ENCODE measurements at places on chromosomes 4 and X.

GRCh38 chrX:152861116-152861515 lies 30.3 kb downstream of the NSDHL start:
- no peak for DNase-seq

- no peak for DNase-seq
Measured at GRCh38 chr4:184574861-184575260, 74.4 kb downstream of the CASP3 start.

GRCh38 chrX:150767045-150767395 lies 73.8 kb downstream of the MTMR1 start:
- no peak for DNase-seq

- no peak for DNase-seq
Measured at GRCh38 chr4:155419266-155419665, 42.5 kb upstream of the MAP9 start.

GRCh38 chrX:72366178-72366577 lies 60.5 kb upstream of the CITED1 start:
- no peak for DNase-seq

DNA sequence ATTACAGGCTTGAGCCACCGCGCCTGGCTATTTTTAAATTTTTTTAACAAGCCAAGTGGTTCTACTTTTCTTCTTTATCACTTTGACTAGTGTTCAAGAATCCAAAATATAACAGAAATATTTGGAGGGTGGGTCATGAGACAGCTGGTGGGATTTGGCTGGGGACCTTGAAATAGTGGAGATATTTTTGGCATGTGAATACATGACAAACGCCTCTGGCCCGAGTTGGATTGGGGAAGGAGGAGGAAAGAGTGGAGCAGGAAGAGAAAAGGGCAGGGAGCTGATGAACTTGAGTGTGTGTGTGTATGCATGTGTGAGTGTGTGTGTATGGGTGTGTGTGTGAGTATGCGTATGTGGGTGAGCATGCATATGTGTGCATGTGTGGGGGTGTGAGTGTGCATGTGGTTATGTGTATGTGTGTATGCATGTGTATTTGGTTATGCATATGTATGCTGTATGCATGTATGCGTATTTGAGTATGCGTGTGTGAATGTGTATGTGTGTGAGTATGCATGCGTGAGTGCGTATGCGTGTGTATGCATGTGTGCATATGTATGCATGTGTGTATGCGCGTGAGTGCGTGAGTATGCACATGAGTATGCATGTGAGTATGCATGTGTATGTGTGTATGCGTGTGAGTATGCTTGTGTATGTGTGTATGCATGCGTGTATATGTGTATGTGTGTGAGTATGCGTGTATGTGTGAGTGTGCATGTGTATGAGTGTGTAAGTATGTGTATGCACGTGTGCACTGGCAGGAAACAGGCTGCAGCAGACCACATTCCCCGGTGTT lies 49.6 kb downstream of the JADE1 start:
- no peak for DNase-seq

GRCh38 chrX:106401965-106402559 lies 209.7 kb upstream of the RADX start:
- no peak for DNase-seq

GRCh38 chr4:69787879-69788278 lies 27.5 kb upstream of the SULT1B1 start:
- peak; percentile 24 for DNase-seq

DNA sequence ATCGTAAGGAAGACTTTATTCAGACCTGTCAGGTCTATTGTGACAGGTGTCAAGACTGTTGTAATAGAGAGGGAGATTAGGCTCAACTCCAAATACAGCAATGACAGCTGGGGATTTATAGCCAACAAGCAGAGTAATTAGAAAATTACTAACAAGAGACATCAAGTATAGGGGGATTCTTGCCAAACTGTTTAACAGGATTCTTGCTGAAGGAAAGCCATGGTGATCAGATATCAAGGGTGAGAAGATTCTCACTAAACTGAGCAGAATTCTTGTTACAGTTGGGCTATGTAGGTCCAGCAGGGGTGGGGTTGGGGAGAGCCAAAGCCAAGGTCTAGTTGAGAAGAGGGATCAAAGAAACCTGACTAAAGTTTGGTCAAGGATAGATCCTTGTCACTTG lies 461.0 kb upstream of the GALNT7 start:
- no peak for DNase-seq

GRCh38 chr4:151035328-151035727 lies 20.2 kb upstream of the LRBA start:
- no peak for DNase-seq

GRCh38 chr4:63105839-63106238 lies 1303.4 kb downstream of the TECRL start:
- DNase-seq = no peak

GRCh38 chrX:134452596-134452995 lies 7.4 kb upstream of the HPRT1 start:
- DNase-seq = no peak

- DNase-seq = no peak
Measured at GRCh38 chr4:105815701-105816100, 79.6 kb upstream of the NPNT start.

GRCh38 chr4:1676605-1677525 lies 7.2 kb downstream of the FAM53A start:
- no peak for DNase-seq

DNA sequence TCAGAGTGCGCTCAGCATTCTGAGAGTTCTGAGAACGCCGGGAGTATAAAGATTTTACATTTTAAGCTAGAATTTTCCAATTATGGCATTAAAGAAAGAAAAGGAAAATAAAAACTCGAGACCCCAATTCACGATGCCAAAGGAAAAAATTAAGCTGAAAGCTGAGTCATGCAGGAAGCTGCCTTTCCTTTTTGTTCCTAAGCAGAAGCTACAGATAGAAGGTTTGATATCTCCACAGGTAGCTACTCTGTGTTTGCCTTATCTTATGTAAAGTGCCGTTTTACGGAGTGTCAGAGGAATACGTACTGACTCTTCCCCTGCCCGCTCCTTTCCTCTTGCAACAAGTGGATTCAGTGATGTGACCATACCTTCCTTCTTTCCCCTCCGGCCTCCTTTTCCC lies 10.8 kb upstream of the SORBS2 start:
- DNase-seq = no peak

DNA sequence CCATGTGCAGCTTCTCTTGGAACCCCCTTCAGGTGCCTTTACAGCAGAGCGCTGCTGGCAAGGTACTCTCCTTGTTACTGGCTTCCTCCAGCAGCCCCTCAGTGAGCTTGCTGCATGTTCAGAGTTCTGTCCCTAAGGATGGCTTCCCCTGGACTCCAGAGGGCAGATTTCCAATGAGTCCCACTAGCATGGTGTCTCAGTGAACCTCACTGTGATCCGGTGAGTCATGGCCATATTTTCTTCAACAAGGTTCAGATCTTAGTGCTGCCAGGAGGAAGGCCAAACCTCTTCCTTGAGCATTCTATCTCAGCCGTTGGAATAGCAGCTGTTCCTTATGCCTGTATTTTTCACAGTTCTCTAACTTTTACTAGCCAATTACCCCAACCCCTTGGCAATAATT lies 98.8 kb downstream of the CASK start:
- DNase-seq = no peak

GRCh38 chr4:125159001-125159400 lies 155.8 kb upstream of the FAT4 start:
- no peak for DNase-seq
